Melanocyte of skin (primary cell): ENCODE measurements at places on chromosomes 4 and X. TPM values are rescaled to one million over a fixed set of nuclear protein-coding genes. Genes with fewer than 3 reads are reported as not detected.

The VCX gene
- total RNA-seq = not detected in 2 replicates

The PABPC1L2A gene
- not detected in 2 replicates for total RNA-seq

The TRIML2 gene
- 0.36 TPM in 1 of 2 replicates, not detected in the other for total RNA-seq

The FAT4 gene
- 0.31 and 0.33 TPM in 2 replicates for total RNA-seq

The FAM47C gene
- total RNA-seq = not detected in 2 replicates

The KLHL13 gene
- total RNA-seq = 0.69 and 1.1 TPM in 2 replicates

The HDX gene
- 6.2 and 8.0 TPM in 2 replicates for total RNA-seq

The HSFX4 gene
- not detected in 2 replicates for total RNA-seq

The TREX2 gene
- total RNA-seq = 1.3 and 3.4 TPM in 2 replicates

The CPLX1 gene
- total RNA-seq = not detected in 2 replicates

The CLGN gene
- total RNA-seq = under 0.01 TPM in 1 of 2 replicates, not detected in the other

The SMIM9 gene
- total RNA-seq = not detected in 2 replicates

The STBD1 gene
- 1.4 and 2.9 TPM in 2 replicates for total RNA-seq

The F8A3 gene
- total RNA-seq = 1.0 and 1.8 TPM in 2 replicates

The TAF7L gene
- under 0.01 and 0.36 TPM in 2 replicates for total RNA-seq

The KCND1 gene
- 0.15 and 1.00 TPM in 2 replicates for total RNA-seq

The AGTR2 gene
- total RNA-seq = not detected in 2 replicates

The MAGEA11 gene
- total RNA-seq = not detected in 2 replicates

The RHOXF2 gene
- not detected in 2 replicates for total RNA-seq

The BMX gene
- under 0.01 and 0.34 TPM in 2 replicates for total RNA-seq

The PCDH19 gene
- not detected in 2 replicates for total RNA-seq

The PPARGC1A gene
- 2.9 and 5.2 TPM in 2 replicates for total RNA-seq

The MID2 gene
- total RNA-seq = 14.2 and 16.0 TPM in 2 replicates
